ENCODE measurements at places on chromosomes 3 and 15.

DNA sequence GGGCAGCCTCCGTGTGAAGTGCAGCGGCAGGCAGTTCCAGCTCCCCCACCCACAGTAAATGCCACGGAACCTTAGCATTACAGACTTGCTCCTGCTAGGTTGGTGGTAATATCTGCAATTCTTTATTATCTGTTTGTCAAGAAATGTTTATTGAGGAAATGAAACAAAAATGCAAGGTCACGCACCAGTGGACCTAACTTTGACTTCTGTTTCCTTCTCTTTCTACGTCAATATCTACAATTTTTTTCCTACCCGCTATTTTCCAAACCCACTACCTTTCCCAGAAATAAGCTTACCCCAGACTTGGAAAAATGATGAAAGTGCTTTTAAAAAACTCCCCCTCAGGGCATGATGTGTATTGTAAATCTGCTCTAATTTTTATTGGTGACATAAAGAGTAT, 18.9 kb downstream of the ILDR1 start:
- no peaks in the 10 kb centered on the region for H3K36me3 ChIP-seq
- no peak for DNase-seq
- H3K4me3 ChIP-seq = no peak overlapping the region
- peaks cover 5% of the 10 kb centered on the region for H3K4me1 ChIP-seq
- no peak overlapping the region for H3K27ac ChIP-seq

DNA sequence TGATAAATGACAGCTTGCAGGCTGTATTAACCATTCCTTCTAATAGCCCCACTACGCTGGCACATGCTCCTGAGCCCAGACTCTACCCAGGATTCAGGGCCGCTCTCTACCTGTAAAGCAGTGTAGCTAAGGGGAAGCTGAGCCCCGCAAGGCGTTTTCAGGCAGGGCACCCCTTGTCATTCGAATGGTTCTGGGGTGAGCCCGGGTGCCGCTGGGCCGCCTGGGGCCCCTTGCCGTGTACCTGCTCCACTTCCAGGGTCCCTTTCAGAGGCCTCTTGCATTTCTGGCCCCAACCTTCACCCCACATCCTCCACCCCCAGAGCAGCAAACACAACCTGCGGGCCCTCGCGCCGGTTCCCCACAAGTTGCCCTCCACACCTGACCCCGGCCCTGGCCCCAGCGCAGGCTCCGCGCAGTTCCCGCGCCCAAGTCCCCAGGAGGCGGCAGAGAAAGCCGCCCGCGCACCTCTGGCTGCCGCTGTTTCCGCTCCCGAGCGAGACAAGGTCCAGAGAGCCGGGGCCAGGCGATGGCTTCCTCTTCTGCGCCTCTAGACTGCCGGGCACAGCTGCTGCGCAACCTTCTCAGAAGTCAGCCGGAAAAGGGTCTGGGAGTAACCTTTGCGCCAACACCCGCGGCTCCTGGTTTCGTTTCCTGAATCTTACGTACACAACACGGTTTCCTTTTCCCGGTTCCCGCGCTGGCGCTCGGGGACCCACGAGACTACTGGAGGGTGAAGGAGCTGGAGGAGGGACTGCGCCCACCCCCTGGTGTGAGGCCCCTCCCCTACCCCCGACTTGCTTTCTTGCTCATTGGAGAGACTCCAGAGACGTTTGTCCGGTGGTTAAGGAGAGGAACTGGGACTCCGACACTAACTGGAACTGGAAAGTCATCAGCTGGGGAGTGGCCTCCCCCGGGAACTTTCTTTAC, at the start of gene PLSCR1:
TSS of gene PLSCR1 (minus strand) at position 606 of the 927 bp plus-strand sequence. CDS start 8,055 bp downstream, outside the sequence.
- H3K27ac ChIP-seq = peak within 1 kb of the TSS; percentile 98
- H3K27me3 ChIP-seq = no peaks in the 10 kb centered on the region
- H3K4me3 ChIP-seq = peak within 1 kb of the TSS; percentile 97
- peak; percentile 44 for DNase-seq

- H3K27me3 ChIP-seq = peaks cover 63% of the 10 kb centered on the region
- no peak overlapping the region for H3K4me3 ChIP-seq
- no peak overlapping the region for H3K27ac ChIP-seq
- DNase-seq = no peak
- H3K4me1 ChIP-seq = no peaks in the 10 kb centered on the region
Observed at GRCh38 chr3:131561511-131561910, 58.7 kb upstream of the MRPL3 start.

DNA sequence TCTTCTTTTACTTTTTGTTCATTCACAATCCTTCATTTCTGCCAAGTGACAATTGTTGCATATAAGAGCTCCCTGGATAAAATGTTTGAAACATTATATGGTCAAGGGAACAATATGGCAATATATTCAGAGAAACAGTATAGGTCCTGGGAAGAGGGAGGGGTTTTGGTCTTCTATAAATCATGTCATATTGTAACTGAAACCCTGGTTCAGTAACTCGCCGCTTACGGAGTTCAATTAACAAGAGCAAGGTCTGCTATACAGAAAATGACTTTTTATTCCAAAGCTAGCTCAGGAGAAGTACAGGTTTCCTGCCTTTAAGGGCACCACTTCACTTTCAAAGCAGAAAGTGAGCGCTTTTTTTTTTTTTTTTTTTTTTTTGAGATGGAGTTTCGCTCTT, 522.1 kb upstream of the TGFBR2 start:
- no peak overlapping the region for H3K4me3 ChIP-seq
- DNase-seq = no peak
- H3K4me1 ChIP-seq = no peaks in the 10 kb centered on the region
- H3K27ac ChIP-seq = no peak overlapping the region

GRCh38 chr3:195087328-195087727, 183.6 kb downstream of the XXYLT1 start:
- no peaks in the 10 kb centered on the region for H3K27me3 ChIP-seq
- H3K27ac ChIP-seq = peak overlapping the region; percentile 69
- H3K4me3 ChIP-seq = peak overlapping the region; percentile 82
- DNase-seq = no peak

DNA sequence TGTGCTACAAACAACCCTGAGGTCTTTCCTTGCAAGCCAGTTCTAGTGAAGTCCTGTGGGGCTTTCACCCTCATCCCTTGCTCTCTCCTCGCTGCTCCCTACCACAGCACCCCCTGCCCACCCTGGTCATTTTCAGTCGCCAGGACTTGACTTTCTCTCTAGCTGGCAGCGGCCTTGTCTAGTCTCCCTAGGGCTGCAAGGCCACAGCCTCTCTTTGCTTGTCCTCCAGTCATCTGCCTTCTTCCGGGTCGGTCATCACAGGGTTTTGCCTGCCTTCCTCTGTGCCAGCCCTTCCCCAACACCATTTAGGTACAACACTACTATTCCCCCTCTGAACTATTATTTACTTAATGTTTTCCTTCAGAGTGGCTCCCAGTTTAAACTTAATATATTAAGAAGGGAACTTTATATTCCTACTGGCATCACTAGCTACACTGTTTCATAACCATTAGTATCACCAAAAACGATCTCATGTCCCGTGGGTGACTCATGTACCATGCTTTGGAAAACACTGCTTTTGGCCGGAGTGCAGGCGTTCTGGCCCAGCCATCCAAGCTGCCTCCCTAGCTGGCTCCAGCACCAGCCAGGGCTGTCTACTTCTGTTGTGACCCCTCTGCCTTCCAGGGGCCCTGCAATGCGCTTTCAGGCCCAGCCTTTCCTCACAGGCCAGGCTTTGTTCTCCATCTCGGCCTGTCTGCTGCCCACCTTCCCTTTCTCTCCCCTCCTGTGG, 21.4 kb downstream of the FAH start:
- no peak for DNase-seq
- H3K36me3 ChIP-seq = no peaks in the 10 kb centered on the region
- no peak overlapping the region for H3K4me3 ChIP-seq
- H3K27me3 ChIP-seq = no peaks in the 10 kb centered on the region
- H3K4me1 ChIP-seq = no peaks in the 10 kb centered on the region

- no peaks in the 10 kb centered on the region for H3K4me1 ChIP-seq
- no peak for DNase-seq
- H3K27ac ChIP-seq = no peak overlapping the region
Observed at GRCh38 chr15:44763187-44763586, 26.9 kb downstream of the TRIM69 start.

GRCh38 chr3:61650276-61650675, 88.9 kb downstream of the PTPRG start:
- no peaks in the 10 kb centered on the region for H3K4me1 ChIP-seq
- no peak for DNase-seq
- no peaks in the 10 kb centered on the region for H3K36me3 ChIP-seq

GRCh38 chr3:36991147-36991546, 1.8 kb downstream of the EPM2AIP1 start:
- DNase-seq = no peak
- H3K4me1 ChIP-seq = peaks cover 29% of the 10 kb centered on the region
- H3K36me3 ChIP-seq = peaks cover 23% of the 10 kb centered on the region
- H3K27ac ChIP-seq = no peak overlapping the region
- H3K4me3 ChIP-seq = no peak overlapping the region

GRCh38 chr3:184366619-184367289, 5.2 kb downstream of the POLR2H start:
- DNase-seq = no peak
- H3K4me3 ChIP-seq = no peak overlapping the region
- peaks cover 61% of the 10 kb centered on the region for H3K36me3 ChIP-seq
- no peaks in the 10 kb centered on the region for H3K27me3 ChIP-seq

- H3K27ac ChIP-seq = no peak overlapping the region
- H3K4me3 ChIP-seq = no peak overlapping the region
- peaks cover 32% of the 10 kb centered on the region for H3K36me3 ChIP-seq
- no peaks in the 10 kb centered on the region for H3K27me3 ChIP-seq
Observed at GRCh38 chr15:50758712-50759205, 6.7 kb downstream of the SPPL2A start.

DNA sequence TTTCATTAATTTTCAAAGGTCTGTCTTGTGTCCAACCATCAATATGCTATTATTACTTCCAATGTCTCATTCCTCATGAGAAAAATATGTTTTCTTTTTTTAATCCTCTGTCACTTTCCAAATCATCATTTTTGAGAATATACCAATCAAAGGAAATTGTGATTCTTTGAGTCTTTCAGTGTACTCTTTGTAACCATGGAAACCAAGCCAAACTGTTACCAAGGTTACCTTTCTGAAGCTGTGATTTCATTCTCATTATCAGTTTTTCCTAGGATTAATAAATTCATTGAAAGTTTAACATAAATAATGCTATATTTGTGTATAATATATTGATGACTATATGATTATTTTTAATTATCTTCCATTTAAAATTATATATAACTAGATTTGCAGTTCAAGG, 16.6 kb upstream of the PLSCR5 start:
- H3K36me3 ChIP-seq = no peaks in the 10 kb centered on the region
- H3K27me3 ChIP-seq = peaks cover 6% of the 10 kb centered on the region
- H3K4me1 ChIP-seq = no peaks in the 10 kb centered on the region
- no peak for DNase-seq

Data from effector memory CD8-positive, alpha-beta T cell (primary cell).